Testis (tissue), 5 donors: ENCODE measurements at places on chromosomes 6 and 20. TPM values are rescaled to one million over a fixed set of nuclear protein-coding genes. Genes with fewer than 3 reads are reported as not detected.

The PCIF1 gene
- 48.7 TPM for total RNA-seq

The TNFRSF6B gene
- 26.2 TPM for total RNA-seq

The RAB32 gene
- total RNA-seq = 31.3 TPM

The PRSS35 gene
- 3.4 TPM for total RNA-seq

The UBD gene
- total RNA-seq = 0.25 TPM
